ENCODE measurements at places on chromosomes 2 and 18.

GRCh38 chr2:67186871-67187270 lies 210.3 kb upstream of the ETAA1 start:
- DNase-seq, result no peak

GRCh38 chr2:198571393-198571792 lies 767.0 kb downstream of the PLCL1 start:
- no peak for DNase-seq

GRCh38 chr2:221402072-221402471 lies 170.0 kb downstream of the EPHA4 start:
- no peak for DNase-seq

GRCh38 chr2:2102866-2103653 lies 228.0 kb downstream of the MYT1L start:
- DNase-seq, result no peak

DNA sequence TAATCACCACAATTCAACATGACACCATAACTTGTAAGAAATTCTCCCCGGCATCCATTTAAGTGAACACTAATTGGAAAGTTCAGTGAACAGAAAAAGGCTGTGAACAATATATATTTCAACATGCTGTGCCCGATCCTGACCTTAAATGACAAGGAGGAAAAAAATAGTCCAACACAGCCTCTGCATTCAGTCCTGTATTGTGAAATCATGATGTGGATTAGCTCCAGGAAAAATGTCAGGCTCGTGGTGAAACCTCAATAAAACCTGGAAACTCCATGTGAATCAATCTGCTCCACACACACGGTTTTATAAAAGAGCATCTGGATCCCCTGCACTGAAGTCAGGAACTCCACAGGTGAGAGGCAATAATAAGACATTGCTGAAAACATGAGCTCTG lies 145.4 kb upstream of the SPOPL start:
- DNase-seq, result no peak

DNA sequence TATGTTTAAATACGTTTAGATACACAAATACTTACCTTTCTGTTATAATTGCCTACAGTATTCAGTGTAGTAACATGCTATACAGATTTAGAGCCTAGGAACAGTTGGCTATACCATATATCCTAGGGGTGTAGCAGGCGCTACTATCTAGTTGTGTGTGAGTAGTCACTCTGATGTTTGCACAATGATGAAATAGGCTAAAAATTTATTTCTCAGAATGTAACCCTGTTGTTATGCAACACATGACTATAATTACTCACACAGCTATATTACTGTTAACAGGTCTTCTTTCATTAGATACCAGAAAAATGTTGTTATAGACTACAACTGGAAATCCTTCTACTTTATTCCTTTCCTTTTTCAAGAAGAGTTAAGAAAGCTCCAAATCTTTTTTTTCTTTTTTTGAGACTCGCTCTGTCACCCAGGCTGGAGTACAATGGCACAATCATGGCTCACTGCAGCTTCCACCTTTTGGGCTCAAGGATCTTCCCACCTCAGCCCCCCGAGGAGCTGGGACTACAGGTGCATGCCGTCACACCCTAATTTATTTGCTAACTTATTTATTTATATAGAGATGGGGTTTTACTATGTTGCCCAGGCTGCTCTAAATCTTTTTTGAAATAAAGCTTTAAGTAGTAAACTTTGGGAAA lies 48.5 kb downstream of the C2orf74 start:
- DNase-seq, result no peak

GRCh38 chr2:199692489-199692888 lies 158.5 kb downstream of the FTCDNL1 start:
- no peak for DNase-seq

GRCh38 chr18:61132031-61132430 lies 201.2 kb upstream of the CDH20 start:
- no peak for DNase-seq

- DNase-seq, result no peak
Measured at GRCh38 chr2:48137829-48138228, 231.5 kb upstream of the FBXO11 start.

- no peak for DNase-seq
Measured at GRCh38 chr18:57205641-57206040, 58.8 kb downstream of the BOD1L2 start.

DNA sequence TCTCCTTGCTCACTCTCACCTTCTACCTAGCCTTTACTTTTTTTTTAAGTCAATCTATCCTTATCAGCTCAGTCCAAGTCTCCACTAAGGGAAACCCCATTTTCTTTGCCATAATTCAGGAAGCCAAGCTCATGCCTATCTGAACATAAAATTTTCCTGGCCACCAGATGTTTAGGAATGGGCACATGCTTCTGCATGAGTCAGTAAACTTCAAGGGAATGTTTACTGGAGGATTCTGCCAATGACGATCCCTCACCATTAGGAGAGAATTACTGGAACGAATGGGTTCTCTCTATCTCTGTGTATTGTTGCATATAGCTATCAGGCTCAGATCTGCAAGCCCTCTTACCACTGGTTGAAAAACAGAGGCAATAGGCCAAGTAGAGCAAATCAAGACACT lies 731.7 kb upstream of the ZNF804A start:
- no peak for DNase-seq

GRCh38 chr2:163011000-163011399 lies 172.4 kb upstream of the KCNH7 start:
- no peak for DNase-seq

DNA sequence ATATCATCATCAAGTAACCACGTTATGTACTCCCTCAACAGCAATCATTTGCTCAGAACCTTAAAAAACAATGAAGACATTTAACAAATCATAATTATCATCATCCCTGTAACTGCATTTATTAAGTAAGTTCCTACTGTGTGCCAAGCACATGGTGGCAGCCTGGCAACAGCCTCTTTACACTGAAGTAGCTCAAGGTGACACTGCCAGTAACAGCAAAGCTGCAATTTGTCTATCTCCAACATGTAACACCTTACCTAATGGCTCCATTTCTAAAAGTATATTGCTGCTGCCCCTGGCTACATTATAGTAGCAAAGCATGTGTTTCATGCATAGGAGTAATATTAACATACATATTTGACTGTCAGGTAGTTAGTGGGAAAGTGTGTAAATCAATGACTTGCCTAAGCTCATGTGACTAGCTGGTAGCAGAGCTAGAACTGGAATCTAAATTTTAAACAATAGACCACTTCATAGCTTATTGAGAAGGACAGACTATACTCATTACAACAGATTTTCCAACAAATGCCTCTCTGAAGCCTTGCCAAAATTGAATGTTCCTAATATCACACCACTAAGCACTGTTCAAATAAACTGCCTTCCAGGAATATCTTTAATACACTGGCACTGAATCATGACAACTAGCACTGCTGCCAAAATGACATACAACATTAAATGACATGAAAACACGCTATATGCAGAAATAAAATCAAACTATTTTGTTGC lies 86.7 kb downstream of the L3MBTL4 start:
- DNase-seq, result no peak

DNA sequence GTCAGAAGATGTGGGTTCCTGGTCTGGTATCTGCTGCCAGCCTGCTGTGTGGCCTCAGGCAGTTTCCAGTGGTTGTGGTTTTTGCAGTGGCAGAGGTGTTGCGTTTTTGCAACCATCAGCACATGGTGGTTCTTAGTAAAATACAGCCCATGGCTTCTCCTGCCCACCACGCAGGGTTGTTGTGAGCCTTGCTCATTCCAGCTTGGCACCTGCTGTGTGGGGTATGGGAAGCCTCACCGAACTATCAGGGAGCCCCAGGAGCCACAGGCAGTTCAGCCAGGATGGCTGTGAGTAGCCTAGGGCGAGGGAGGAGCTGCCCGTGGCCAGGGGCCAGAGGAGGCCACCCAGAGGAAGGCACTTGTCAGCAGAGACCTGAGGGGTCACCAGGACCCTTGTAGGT lies 9.8 kb downstream of the ARID5A start:
- DNase-seq, result no peak

DNA sequence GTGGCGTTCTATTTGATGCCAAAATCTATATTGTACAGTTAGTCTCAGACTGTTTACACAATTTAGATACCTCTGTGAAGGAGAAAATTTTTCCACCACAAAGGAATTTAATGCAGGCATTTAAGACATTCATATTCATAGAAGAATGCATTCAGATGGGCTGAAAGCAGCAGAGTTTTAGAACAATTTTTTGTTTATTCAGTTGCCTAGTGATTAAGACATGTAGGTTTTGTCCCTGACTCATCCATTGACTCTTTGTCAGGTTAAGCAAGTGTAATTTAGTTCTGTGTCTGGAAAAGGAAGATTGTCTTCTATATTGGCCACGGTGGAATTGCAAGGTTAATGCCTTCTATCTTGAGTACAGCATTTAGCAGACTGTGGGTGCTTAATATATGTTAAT lies 515.0 kb downstream of the PARD3B start:
- DNase-seq, result no peak

- no peak for DNase-seq
Measured at GRCh38 chr2:197657562-197657961, 17.8 kb downstream of the RFTN2 start.

GRCh38 chr2:154375579-154375931 lies 322.9 kb upstream of the KCNJ3 start:
- no peak for DNase-seq

DNA sequence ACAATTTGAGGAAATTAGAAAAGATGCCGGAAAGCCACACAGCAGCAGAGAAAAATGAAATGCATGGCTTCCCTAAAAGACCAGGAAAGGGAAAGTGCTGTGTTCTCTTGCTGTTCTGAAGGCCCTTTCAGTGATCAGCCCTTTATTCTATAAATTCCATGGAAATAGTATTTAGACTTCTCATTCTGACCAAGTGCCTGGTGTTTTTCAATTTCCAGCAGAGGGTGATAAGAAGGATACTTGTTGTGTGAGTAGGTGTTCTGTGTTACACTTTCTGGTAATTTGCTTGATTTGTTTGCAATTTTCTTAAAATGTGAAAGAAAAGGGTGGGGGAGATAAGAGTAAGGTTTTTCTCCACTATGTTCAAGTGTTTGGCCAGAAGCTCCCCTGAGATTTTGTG lies 504.5 kb downstream of the IRS1 start:
- DNase-seq, result no peak

- DNase-seq, result no peak
Measured at GRCh38 chr18:25880441-25880840, 210.0 kb downstream of the SS18 start.

DNA sequence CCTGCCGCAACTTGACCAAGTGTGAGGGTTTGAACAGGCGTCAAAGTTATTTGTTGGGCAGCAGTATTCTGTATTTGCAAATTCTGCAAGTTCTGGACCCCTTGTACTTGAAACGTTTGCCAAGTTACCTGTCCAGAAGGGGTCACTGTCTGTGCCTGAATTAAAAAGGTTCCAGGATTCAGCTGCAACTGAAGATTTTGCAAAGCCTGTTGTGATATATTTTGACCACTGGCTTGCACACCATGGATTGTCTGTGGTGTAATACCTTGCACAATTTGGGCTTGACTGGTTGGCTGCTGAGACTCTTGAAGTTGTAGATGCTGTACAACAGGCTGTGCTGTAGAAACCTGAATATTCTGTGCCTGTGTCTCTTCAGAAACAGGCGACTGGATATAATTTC lies 10.2 kb downstream of the SP3 start:
- no peak for DNase-seq

DNA sequence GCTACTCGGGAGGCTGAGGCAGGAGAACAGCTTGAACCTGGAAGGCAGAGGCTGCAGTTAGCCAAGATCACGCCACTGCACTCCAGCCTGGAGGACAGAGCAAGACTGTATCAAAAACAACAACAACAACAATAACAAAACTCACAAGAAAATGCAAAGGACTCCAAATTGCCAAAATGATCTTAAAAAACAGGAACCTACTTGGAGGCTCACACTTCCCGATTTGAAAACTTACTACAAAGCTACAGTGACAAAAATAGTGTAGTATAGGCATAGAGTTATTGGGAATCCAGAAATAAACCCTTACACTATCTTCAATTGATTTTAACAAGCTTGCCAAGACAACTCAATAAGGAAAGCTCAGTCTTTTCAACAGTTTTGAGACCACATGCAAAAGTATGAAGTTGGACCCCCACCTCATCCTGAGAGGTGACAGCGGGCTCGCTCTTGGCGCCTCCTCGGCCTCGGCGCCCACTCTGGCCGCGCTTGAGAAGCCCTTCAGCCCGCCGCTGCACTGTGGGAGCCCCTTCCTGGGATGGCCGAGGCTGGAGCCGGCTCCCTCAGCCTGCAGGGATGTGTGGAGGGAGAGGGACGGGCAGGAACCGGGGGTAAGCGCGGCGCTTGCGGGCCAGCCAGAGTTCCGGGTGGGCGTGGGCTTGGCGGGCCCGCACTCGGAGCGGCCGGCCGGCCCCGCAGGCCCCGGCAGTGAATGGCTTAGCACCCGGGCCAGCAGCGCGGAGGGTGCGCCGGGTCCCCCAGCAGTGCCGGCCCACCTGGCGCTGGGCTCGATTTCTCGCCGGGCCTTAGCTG lies 18.3 kb upstream of the ACVR2A start:
- no peak for DNase-seq

- DNase-seq, result no peak
Measured at GRCh38 chr18:21980744-21981143, 188.6 kb upstream of the GATA6 start.

DNA sequence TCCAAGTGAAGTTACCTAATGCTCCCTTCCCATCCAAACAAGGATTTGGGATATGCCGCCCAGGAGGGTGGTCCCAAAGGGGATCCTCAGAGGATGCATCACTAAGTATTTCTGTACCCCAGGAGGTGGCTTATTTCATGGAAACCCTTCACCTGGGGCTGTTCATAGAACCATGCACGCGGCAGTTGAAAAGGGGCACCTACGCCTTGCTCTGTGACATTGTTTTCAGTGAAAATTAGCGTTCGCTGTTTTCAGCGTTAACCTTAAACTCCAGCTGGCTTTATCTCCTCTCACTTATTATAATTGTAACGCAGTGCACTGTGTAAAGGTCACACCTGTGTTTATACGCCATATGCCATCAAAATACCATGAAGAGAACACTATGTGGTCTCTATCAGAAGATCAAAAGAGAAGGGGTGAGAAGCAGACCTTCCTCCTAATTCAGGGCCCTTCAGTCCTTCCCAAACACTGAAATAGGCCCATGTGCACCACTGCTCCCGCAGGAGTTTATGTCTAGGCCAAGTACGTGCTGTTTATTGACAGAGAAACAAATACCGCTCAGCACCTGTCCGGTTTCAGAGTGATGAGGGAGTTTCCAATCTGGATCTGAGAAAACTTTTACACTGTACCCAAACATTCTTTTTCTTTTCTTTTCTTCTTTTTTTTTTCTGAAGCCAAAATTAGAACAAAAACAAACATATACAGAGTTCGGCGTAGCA lies 162.1 kb downstream of the BCL2 start:
- DNase-seq, result no peak

DNA sequence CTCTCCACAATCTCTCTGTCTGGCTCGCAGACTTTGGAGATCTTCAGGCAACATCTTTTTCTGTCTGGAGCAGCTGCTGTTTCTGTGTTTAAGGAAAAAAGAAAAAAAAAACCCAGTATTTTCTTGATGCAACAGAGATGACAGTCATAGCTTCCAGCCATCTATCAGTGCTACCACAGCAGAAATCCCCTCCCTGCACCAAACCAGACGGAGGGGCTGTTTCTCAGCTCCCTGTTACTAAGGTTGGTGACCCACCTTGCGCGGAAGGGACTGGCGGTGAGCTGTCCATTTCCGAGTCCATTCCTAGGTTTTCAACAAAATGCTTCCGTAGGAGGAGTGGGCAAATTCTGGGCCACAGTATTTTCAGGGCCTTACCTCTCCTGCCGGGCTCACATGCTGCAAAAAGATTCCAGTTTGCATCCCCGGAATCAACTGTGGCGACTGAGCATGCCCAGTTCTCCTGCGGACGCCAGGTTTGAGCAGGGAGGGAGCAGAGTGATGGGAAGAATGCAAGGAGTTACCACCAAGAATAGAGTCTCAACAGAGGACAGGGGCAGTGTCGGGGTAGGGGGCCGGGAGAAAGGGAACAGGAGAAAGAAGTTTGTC lies 1.2 kb downstream of the SLC4A10 start:
- DNase-seq, result no peak

GRCh38 chr2:158726911-158727592 lies 68.1 kb upstream of the DAPL1 start:
- DNase-seq, result no peak
